ENCODE measurements at places on chromosomes 6 and 20.

GRCh38 chr20:63060057-63060991, 53.6 kb upstream of the BHLHE23 start:
- no peak for DNase-seq

DNA sequence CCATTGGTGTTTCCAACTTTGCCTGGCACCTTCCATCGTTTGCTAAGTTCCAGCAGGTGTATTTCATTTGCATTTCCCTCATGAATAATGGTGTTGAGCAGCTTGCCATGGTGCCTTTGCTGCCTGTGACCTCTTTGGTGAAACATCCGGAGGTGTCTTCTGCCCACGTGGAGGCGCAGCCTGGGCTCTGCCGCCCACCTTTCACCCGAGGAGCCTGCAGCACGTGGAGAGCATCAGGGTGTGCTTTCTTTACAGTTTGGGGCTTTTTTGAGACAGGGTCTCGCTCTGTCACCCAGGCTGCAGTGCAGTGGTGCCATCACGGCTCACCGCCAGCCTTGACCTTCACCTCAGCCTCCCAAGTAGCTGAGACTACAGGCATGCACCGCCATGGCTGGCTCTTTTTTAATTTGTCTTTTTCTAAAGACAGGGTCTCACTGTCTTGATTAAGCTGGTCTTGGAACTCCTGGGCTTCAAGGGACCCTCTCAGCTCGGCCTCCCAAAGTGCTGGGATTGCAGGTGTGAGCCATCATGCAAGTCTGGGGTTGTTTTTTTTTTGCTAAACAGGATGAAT, 3.0 kb upstream of the ADRM1 start:
- no peak for DNase-seq

- DNase-seq, result no peak
These were observed 1607.2 kb downstream of the GRIK2 start for GRCh38 chr6:103000688-103001087.

DNA sequence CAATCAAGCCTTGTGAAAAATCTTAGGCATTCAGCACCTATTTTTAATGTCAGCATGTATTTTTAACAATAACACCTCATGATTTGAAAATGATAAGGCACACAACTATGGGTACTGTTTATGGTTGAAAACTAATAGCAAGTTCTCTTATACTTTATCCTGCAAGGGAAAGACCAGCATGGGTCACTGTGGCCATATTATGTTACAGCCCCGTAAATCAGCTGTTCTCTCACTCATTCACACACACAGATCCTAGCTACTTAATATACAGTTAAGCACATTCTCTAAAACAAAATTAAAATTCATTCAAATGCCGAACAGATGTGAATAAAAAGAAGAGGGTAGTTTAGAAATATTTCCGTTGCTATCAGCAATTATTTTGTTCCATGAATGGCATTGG, 224.4 kb downstream of the OGFRL1 start:
- DNase-seq, result no peak

DNA sequence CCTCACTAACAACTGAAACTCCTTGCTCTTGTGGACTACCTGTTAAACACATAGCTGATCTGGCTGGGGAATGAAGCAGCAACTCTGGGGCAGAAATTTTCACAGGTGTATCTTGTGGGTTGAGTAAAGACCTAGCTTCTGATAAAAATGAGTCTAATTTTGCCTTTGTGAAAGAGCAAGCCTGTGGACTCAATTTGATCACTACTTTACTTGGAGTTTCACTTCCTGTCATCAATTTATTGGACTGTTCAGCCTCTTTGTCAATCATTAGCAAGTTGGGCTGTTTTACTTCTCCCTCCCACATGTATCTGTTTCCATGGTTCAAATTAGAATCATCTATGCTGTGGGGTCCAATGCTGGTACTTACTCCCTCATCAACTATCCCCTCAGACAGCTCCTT, 29.6 kb upstream of the CRIP3 start:
- DNase-seq, result peak; percentile 32

DNA sequence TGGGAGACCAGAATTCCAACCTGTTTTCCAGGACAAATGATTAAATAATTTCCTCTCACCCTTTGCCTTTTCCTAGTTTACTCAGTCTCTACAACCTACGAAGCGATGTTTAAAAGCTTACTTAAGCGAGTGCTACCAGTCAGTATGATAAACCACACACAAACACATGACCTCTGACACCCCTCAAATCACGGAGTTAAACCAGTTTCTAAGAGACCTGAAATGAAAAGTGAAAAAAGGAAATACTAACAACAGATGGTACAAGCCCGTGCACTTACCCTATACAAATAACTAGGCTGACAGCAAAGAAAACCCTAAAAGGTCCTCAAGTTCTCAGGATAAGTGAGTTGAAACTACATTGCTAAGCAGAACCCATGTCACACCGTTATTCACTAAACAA, 7.7 kb downstream of the TNFRSF21 start:
- peak; percentile 14 for DNase-seq

- DNase-seq, result no peak
These were observed 111.2 kb downstream of the KCNQ5 start for GRCh38 chr6:72733045-72733444.

DNA sequence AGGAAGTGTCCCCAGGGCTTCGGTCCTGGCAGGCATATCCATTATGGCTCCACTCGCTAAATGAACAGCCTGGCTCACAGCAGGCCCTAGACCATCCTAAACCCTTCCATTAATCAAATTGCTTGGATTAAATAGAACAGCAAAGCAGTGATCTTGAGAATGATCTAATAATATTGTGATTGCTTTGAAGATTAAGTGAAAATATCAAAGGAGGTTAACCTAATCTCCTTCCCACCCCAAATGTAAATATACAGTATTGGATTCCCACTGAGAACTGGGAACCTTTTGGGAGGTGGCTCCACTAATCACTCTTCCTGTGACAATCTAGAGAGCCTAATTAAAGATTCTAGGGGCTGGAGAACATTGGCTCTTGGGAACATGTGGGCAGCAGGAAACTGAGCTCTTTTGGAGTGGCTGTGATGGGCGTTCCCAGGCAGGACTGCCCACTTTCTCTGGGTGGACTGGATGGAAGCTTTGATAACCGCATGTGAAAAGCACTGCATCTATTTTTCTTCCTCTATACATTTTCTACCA, 68.3 kb upstream of the FRMD1 start:
- DNase-seq, result no peak

- DNase-seq, result peak; percentile 9
These were observed 73.9 kb downstream of the F13A1 start for GRCh38 chr6:6246544-6246943.

DNA sequence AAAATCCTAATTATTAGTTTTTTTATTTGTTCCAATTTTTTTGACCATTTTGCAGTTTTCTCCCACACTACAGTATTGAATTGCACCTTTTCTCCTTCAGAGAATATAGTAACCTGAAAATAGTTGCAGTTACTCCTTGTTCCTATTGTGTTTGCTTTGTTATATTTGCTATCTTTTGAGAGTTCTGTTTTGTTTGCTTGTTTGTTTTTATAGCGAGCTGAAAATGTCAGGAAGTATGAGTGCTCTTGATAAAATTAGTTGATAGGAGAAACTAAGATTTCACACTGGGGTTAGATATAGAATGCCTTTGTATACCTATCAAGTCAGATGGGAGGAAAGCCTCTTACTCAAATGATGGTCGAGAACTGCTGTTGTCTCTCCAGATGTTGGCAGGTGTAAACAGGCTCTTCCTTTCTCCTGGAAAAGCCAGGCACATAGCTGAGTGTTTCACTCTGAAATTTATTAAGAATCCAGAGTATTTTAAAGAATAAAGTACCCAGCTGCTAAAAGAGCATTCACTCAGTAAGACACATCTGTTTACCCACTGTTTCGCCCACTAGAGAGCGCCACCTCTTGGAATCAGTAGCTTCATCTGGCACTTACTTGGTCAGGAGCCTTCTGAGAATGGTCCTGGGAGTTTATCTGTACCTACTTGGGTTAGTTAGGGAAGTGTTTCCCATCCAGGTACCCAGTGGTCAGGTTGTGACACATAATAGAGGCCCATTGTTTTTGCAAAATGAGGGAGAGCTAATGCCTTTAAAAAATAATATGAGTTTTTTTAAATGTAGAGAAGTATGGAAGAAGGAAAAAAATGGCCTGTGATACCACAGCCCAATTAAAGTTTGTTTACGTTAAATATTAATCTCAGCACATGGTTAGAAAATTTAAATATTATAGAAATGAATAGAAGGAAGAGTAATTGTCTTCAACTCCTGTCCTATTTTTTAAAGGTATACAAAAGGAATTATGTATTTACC, 11.2 kb downstream of the NT5DC1 start:
- DNase-seq, result no peak

- DNase-seq, result no peak
These were observed 222.1 kb downstream of the BCAS1 start for GRCh38 chr20:53848304-53848703.

GRCh38 chr6:67047996-67048395, 1341.0 kb upstream of the EYS start:
- DNase-seq, result no peak

DNA sequence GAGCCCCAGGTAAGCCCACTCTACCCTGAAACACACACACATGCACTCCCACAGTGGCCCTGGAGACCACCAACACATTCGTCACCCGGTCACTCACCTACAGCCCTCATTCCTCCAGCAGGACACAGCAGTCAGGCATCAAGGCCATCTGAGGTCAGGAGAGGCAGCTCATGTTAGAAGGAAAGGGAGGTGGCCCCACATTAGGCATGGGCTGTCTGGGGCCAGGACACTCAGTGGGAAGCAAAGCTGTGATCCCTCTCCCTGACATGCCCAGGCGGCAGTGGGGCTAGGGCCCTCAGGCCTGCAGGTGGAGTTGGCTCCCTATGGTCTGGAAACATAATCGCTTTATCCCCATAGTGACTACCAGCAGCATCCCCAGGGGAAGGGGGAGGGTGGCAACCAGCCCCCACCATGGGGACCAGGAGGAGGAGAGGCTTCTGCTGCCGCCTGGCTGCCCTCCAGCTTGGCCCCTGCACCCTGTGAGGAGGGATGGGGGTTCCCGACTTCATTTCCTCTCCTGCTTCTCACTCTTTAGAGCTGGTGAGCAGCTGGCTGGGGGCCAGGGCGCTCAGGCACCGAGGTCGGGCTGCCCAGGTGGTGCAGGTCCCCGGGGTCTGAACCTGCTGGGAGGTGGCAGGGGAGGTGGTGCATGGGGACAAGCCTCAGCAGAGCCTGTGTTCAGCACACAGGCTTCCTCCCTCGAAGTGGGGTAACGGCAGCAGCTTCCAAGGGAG, 76.6 kb upstream of the CST7 start:
- no peak for DNase-seq

Data from GM20000 (cell line).